ENCODE measurements at places on chromosomes 5 and 9.
A peak's percentile ranks its signal among the peaks of the same experiment; 100 is the strongest.

DNA sequence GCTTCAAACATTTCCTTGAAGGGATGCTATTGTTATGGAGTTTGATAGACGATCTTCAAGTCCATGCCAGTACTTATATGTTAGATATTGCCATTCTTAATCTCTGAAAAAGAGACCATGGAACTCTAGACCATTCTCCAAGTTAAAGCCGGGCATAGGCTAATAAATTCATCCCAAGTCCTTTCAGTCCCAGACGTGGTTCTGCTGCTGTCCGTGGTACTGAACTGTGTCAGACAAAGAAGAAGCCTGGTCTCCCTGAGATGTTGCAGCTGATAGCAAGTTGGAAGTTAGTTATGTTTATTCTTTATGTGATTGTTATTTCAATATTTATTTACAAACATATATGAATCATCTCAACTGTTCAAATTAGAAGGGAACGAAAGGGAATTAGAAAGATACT lies 158.7 kb downstream of the NMUR2 start:
- no peak for DNase-seq

- DNase-seq, result no peak
These were observed 7.3 kb upstream of the NEUROG1 start for GRCh38 chr5:135543001-135543484.

DNA sequence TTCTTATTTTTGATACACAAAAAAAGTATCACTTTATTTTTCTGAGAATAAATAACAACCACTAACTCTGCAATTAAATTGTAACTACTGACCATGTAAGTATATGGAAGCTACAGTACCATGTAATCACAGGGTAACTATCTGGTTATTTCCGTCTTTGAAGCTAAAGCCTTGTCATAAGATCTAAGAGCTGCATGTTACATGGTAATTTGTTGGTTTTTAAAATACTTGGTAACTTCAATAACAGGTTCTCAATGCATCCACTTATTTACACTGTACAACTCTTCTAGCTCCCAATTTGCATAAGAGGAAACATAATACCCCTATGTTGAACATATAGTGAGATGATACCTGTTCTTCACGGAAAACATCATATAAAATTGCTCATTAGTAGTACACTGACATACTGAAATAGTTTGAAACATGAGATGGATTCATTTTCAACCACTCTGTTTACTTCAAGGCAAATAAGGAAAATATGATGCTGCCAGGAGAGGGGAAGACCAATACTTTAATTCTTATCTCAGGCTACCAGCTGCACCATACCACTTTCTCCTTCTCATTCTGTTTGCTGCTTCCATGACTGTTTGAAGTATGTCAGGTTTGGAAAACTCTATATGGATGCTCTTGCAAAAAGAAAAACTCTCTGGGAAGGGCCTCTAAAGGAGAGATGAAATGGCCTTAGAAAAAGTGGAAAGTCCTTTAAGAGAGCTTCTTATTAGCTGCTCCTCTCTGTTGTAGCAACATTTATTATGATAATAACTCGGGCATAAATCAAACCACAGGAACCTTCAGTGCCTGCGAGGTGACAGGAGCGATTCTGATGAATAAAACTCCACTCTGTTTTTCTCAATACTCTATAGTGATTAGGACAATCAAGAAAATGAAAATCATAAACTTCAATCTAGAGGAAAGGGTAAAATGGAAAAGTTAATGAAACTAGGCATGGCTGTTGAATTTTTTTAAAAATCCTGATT lies 150.2 kb downstream of the KIAA0825 start:
- no peak for DNase-seq

GRCh38 chr5:119583684-119584083 lies 45.7 kb upstream of the FAM170A start:
- no peak for DNase-seq

- no peak for DNase-seq
These were observed 14.8 kb downstream of the TAS2R1 start for GRCh38 chr5:9615331-9615730.

DNA sequence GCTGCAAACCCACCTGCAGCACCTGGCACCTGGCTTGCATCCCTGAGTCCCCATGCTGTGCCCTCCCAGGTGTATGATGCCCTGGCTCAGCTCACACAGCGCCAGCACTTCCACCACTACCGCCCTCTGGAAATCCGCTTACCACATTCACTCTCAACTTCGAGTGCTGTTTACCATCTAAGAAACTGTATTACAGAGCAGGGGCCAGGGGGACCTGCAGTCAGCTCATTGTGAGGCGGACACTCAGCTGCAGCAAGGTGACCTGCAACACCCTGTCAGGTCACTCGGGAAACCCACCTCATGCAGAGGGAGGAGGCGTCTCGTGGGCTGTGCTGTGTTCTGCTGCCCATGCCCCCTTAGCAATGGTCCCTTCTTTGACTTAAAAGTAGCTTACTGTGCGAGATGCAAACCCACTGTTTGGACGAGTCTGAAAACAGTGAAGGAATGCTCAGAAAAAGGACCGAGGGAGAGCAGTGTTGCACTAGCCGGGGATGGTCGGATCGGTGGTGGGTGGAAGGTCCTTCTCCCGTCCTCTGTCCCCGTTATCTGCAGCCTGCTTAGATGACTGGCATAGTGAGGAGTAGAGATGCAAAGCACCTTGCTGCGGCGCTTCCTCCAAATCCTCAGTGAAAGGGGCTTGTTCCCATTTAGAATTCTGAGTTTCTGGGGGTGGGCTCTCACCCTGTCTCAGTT lies 55.2 kb upstream of the CTSL start:
- no peak for DNase-seq

- peak; percentile 24 for DNase-seq
These were observed 12.7 kb upstream of the DNAH5 start for GRCh38 chr5:13957032-13957645.

- no peak for DNase-seq
These were observed 13.2 kb upstream of the NR4A3 start for GRCh38 chr9:99808454-99808853.

DNA sequence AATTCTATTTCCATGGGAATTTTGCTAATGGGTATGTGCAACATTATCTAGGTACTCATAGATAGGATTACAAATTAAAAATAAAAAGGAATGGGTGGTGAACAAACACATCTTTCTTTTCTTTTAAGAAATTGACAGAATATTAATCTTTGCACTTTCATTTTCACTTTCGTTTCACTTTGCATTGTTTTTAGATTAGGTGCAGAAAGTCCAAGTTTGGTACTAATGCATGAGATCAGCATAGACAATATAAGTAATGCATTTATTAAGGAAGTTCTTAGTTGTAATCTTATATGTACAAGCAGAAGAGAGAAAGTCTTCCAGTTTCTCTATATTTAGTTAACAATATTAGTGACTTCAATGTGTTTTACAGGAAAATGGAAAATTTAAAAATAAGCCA lies 196.5 kb downstream of the COMMD10 start:
- DNase-seq, result no peak

GRCh38 chr5:3698412-3698811 lies 102.8 kb downstream of the IRX1 start:
- DNase-seq, result no peak

DNA sequence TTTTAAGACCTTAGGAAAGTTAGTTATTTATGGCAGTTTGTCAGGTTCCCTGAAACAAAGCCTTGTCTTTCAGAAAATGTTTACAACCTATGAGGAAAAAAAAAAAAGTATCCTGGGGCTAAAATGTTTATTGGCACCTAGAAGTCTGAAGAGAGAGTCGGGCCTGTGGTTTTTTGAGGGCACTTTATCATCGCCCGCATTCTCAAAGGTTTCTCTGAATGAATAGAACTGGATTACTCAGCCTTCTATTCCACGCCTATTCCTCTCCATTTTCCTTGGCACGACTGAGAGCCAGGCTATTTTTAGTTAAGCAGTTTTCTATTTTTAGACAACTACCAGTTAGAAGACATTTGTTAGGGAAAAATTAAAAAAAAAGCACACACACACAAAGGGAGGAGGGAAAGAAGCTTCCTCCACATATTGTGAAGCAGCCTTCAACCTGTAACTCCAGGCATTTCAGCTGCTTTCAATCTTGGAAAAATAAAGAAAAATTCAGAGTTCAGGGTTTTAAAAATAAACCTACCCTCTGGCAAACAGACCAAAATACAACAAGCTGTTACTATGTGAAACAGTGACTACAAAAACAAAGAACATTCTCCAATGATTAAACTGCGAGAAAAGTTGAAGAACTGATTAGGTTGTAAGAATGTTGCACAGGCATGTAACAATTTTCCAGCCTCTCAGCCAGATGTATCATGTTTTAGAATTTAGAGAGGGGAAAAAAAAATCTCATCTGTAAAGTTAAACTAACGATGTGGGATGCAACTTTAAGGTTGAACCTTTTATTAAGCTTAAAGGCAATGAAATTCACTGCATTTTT lies 97.0 kb downstream of the MEF2C start:
- DNase-seq, result peak; percentile 85

- DNase-seq, result no peak
These were observed 10.0 kb downstream of the TCF7 start for GRCh38 chr5:134124289-134125038.

DNA sequence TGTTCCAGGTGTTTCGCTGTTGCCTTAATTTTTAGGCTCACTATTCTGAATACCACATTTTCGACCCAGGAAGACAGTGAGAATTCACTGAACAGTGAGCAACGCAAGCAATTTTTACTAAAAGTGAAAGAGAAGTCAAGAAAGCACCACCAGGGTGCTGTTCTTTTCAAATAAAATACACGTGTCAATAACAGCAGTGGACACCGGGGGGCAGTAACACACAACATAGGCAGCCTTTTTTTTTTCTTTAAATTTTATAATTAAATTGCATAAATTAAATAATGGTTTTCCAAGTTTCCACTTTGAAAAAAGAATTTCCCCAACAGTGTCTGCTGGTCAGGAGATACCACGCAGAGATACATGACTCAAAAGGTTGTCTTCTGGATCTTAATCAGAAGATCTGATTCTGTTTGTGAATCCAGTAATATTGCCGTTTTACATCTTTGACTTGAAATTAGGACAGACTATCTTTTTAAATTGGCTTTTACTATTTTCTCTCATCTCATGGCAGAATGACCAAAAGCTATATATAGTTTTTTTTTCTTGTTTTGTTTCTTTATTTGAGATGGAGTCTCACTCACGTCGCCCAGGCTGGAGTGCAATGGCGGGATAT lies 47.1 kb upstream of the SH3GL2 start:
- DNase-seq, result peak; percentile 26

GRCh38 chr9:93673021-93673838 lies 96.8 kb downstream of the PHF2 start:
- no peak for DNase-seq

GRCh38 chr9:133880851-133881661 lies 111.1 kb downstream of the VAV2 start:
- peak; percentile 13 for DNase-seq

- DNase-seq, result no peak
These were observed 51.4 kb downstream of the MRPL36 start for GRCh38 chr5:1748271-1748670.

- DNase-seq, result no peak
These were observed 46.6 kb downstream of the OSMR start for GRCh38 chr5:38892363-38892762.

GRCh38 chr5:30121043-30121442 lies 1072.4 kb upstream of the CDH6 start:
- no peak for DNase-seq

DNA sequence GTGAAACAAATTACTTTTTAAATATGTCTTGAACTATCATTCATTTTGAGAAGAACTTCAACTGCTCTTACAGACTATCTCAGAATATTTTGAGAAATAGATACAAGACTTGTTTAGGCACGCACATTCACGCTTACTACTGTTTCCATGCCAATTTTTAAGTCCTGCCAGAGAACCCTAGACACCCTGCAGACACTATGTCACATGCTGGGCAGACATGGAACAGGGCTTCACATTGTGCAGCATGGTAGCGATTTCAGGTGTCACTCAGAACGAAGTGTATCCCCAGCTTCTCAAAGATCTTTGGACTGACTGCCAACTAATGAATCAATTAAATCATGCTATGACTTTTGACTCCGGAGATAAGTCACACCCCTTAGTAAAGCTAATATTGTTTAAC lies 128.7 kb upstream of the SLC27A6 start:
- no peak for DNase-seq

GRCh38 chr9:81621118-81621517 lies 68.2 kb downstream of the TLE1 start:
- no peak for DNase-seq

GRCh38 chr9:125612616-125613015 lies 94.4 kb downstream of the MAPKAP1 start:
- DNase-seq, result no peak

GRCh38 chr9:84966876-84967830 lies 297.6 kb downstream of the NTRK2 start:
- DNase-seq, result no peak

DNA sequence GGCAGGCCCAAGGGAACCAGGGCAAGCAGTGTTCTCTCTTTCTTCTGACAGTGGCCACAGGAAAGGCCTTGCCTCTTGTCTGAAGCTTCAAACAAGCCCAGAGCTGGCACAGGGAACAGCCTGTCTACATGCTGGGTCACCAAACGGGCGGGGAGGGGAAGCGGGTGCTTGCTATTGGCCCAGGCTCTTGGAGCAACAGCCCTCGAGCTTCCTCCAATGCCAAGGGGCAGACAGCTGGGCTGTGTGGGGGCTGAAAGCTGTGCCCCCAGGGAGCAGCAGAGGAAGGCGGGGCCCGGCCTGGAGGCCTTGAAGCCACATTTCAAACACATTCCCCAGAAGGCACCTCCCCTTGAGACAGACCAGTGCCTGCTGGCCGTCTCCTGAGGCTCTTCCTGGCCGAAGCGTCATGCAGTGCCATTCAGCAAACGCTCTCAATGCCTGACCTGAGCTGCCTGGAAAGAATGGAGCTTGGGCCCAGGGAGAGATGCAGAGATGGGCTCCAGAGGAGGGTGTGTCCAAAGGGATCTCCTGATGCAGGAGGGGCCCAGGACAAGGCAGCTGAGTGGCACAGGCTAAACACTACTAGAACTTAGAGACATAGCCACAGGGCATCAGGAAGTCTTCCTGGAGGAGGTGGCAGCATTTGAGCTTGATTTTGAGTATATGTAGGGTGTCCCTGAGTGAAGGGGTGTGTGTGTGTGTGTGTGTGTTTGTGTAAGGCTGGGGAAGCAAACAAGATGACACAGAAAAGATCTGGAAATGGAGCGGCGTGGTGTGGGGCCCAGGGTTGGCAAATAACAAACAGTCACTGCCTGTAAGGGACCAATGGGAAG lies 2.5 kb downstream of the FIBCD1 start:
- DNase-seq, result no peak

DNA sequence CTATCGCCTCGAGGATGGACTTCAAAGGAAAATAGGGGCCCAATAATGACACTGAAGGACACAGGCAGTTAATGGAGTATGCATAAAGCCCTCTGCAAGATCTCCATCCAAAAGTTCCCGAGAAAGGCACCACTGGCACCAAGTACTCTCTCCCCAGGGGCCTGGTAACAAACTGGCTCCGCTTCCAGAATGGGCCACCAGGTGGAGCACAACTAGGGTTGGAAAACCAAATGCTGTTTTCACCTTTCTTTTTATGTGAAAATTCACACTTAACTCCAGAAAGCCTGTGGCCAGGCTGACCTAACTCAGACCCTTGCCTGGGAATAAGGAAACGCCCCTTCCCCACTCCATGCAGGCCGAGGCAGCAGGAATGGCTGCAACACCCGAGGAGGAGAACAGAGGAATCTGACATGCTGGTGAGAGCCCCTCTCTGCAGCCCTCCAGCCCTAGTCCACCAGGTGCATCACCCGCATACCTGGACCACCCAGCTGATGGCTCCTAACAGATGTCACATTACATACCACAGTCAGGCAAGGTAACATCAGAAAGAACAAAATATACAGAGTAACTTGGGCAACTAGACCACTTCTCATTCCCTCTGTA lies 42.8 kb downstream of the CAMSAP1 start:
- DNase-seq, result no peak
